ENCODE measurements at places on chromosomes 13 and 19.

- DNase-seq = peak; percentile 41
Observed at GRCh38 chr19:46745030-46745429, 827 bp upstream of the FKRP start.

GRCh38 chr19:19062454-19063182, 1.2 kb upstream of the SLC25A42 start:
- peak; percentile 63 for DNase-seq

DNA sequence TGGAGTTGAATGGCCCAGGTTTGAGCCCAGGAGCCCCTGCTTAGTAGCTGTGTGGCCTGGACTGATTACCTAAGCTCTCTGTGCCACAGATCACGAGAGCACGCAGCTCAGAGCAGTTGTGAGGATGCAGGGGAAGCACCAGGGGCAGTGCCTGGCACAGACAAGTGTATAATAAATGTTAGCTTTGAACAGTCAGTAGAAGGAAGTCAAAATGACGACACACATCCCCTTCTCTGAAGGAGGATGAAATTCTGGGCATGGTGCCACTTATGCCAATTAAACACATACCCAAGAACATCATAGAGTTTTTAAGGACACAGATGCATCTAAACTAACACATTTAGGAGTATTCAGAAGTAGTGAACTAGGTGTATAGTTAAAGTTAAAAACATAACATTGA, 24.9 kb upstream of the SIGLEC11 start:
- no peak for DNase-seq

DNA sequence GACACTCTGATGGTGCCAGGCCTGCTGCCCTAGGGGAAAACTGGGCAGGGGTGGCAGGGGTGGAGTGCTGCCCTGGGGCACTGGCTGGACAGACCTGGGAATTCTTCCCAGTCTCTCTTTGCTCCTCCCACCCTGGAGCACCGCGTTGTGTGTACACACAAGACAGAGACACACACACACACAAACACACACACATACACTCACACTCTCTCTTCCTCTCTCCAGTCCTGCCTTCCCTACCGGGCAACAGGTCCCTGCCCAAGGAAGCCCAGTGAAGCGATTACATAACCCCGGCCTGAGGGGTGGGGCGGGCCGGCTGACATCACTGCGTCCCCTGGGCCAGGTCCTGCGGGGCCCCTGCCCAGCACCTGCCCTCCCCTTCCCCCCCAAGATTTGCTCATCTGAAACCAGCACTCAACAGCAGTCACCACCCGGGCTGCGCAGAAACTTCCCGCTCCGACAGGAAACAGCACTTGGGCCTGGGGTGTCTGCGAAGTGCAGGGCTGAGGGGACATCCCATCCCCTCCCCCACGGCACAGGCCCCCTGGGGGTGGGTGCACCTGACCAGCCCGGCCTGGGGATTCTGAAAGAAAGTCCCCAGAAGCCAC, 1.2 kb downstream of the MKNK2 start:
- peak; percentile 77 for DNase-seq

GRCh38 chr13:35190241-35190640, 248.2 kb downstream of the NBEA start:
- DNase-seq = no peak

- peak; percentile 64 for DNase-seq
Observed at GRCh38 chr19:57830071-57830602, at the start of gene ZNF587B. ZNF587B (plus strand) TSS chr19:57830299; CDS start chr19:57830529, 230 bp downstream.

- DNase-seq = no peak
Observed at GRCh38 chr19:57682226-57682766, 519 bp downstream of the ZNF551 start.

- DNase-seq = peak; percentile 1
Observed at GRCh38 chr19:52473655-52474350, 20.4 kb downstream of the ZNF578 start.

DNA sequence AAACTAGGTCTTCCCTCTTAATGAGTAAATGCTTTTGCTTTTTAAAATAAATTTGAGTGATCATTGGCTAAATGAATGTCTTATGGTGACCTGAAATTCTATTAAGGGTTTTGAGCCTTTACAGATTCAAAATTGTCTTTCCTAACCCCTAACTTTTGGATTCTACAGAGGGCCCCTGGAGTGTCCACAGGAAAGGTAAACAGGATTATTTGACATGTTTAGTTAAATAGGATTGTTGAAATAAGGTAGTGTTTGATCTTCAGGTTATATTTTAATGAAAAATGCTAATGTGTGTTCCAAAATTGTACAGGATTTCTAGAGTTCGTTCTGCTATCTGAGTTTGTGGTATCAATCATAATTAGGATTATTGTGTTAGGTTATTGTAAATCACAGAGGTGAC, 55.9 kb upstream of the GJB6 start:
- DNase-seq = no peak

DNA sequence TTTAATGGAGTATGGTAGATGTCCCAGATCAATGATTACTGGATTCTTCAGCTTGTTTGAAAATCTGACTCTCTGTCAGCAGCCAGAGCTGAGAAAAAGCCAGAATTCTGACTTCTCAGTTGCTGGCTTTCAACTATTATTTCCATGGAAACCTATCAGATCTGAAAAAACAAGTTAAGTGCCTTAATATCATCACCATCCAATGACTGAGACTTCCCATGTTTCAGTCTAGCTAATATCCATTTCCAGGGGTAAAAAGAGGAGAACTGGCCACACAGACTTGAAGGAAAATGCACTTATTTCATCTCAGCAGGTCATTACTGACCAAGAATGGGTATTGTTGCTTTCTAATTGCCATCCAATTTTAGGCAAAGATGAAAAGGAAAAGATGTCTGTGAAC, 75.2 kb downstream of the TNFSF11 start:
- no peak for DNase-seq

GRCh38 chr19:10419646-10420443, 493 bp upstream of the PDE4A start:
- DNase-seq = peak; percentile 71

GRCh38 chr19:53130506-53130905, 2.2 kb downstream of the ZNF415 start:
- DNase-seq = peak; percentile 13

DNA sequence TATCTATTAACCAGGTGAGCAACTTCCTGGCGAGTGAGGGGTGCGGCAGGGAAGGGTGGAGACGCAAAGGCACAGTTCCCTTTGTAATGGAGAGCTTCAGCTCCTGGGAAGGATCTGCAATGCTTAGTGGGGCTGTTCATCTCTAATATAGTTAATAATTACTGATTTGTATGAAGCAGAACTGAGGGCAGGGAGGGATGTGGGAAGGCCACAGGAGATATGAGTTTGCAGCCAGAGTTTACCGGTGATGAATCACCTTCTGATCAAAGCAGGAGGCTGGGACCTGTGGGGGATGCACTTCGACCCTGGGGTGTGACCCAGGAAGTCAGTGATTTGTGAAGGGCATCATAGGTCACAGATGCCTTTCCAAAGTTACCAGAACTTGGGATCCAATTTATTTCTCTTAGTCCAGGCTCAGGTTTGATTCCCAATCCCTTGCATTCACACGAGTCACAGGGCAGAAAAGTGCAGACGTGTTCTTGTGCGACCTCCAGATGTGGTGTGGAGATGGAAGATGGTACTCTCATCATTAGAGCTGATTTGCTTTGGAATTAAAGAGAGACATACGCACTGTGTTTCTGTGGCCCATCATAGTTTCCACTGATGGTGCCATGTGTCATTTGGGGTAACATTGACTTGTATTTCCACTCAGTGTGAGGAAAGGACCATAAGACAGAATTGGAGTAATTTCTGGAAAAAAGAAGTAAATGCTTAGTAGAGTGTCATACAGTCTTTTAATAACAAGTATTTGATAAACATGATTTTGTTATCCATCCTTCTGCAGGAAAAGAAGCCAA, 55.0 kb downstream of the LRCH1 start:
- no peak for DNase-seq

- DNase-seq = no peak
Observed at GRCh38 chr13:34542321-34542720, 399.7 kb upstream of the NBEA start.

GRCh38 chr13:47853236-47853635, 147.8 kb downstream of the SUCLA2 start:
- DNase-seq = peak; percentile 59

DNA sequence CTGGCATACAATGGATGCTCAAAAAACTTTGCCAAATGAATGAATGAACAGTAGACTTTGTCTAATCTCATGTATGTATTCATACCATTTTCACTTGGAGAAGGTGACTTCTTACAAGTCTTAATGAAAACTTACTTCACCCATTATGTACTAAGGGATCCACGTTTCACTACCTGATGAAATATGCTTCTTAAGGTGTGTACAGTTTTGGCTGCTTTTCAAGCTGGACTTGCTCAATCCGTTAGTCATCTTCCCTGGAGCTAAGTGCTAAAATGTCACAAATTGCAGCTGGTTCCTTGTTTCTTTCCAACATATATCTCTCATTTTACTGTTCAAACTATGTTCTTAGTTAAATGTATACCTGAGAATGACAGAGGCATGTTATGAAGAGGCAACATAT, 4.2 kb upstream of the CCNA1 start:
- DNase-seq = peak; percentile 10

GRCh38 chr19:10288662-10289166, 1.0 kb upstream of the ICAM5 start:
- peak; percentile 80 for DNase-seq

DNA sequence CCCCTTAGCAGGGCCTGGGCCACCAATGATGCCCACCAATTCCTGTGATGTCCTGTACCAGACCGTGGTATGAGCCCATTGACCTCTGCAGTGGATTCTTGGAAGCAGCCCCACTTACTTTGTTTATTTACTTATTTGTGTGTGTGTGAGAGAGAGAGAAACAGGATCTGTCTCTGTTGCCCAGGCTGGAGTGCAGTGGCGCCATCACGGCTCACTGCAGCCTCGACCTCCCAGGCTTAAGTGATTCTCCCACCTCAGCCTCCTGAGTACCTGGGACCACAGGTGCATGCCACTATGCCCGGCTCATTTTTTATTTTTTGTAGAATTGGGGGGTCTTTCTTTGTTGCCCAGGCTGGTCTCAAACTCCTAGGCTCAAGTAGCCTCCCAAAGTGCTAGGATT, 13.0 kb downstream of the MYO9B start:
- no peak for DNase-seq

DNA sequence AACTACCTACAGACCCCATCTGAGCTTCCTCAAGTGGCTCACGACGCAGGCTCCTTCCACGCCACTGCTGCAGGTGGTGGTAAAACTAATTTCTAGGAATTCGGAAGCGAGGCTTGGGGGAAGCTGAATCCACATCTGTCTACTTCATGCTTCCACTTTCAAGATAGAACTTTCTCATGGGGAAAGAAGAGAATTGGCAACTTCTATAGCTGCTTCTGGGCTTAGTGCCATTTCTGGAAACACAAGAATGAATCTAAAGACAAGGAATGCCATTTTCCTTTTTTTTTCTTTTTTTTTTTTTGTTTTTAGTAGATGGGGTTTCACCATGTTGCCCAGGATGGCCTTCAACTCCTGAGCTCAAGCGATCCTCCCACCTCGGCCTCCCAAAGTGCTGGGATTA, 2.8 kb upstream of the NLRP12 start:
- DNase-seq = peak; percentile 61

- DNase-seq = no peak
Observed at GRCh38 chr13:48770372-48770771, 116.6 kb downstream of the CYSLTR2 start.

DNA sequence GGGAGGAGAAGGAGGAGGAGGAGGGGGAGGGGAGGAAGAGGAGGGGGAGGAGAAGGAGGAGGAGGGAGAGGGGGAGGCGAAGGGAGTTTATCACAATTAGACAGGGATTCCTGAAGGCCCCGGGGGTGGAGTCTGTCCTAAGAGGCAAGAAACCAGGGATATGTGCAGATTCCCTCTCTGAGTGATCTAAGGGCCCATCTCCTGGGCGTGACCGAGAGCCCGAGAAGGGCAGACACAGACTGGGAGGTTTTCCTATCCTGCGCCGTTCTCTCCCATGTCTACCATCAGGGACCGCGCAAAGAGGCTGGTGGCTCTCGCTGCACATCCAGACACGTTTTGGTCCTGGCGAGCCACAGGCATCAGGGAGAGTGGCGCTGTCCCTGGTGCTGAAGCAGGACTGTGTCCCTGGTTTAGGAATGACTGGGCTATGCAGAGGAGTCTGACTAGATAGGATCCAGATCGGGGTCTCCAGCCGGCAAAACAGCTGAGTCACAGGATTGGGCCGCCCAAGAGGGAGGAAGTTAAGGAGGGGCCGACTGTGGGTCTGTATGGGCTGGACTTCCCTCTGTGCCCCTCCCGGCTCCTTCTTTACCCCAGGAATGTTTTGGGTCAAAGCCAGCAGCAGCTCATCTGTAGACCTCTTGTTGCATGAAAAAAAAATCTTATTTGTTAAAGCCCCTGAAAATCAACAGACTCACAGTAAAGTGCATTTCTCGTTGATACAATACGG, 17.9 kb upstream of the ZNF175 start:
- DNase-seq = peak; percentile 76

DNA sequence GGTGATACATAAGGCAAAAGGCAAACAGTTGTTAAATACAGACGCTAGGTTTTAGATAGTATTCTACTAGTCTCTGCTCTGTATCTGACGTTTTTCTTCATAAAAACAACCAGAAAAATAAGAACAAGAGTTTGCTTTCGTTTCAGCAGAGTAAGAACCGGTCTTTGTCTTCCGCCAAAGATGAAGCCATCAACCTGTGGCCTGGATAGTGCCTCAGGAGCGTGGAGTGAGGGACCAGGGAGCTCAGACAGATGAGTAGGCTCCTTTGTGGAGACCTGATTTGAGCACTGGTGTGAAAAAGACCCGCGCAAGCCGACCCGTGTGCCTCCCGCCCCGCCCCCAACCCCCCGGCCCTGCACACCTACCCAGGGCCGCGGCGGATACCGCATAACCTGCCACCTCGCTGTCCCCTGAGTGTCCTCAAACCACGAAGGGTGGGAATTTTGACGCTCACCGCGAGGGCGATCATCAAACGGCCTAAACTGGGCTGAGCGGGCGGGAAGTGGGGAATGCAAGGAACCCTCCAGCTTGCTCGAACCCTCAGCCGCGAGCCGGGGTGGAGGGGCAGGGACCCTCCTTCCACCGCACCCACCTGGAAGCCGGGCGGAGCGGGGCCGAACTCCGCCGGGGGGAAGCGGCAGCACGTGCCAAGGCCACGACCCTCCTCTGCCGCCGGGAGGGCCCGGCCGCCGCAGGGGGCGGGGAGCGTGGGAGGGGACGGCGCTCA, 866 bp upstream of the LMO7 start:
- DNase-seq = peak; percentile 60

DNA sequence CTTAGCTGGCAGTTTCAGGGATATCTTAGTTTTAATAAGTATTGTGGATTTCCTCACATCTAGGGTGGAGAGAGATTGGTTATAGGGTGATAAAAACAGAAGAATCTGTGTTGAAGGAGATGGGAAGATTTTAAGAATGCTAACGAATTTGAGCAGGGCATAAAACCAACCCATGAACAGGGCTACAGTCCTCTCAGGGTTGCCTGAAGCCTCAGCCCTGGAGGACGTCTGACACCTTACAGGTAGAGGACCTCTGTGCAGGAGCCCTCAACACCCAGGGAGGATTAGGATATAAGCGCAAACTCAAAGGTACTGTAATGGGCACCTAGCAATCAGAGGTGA, 461 bp upstream of the WASF3 start:
- DNase-seq = no peak

GRCh38 chr13:22173610-22174009, 502.7 kb downstream of the FGF9 start:
- DNase-seq = peak; percentile 65
